Endodermal cell (in vitro differentiated cells): ENCODE measurements at places on chromosomes 4 and X.

DNA sequence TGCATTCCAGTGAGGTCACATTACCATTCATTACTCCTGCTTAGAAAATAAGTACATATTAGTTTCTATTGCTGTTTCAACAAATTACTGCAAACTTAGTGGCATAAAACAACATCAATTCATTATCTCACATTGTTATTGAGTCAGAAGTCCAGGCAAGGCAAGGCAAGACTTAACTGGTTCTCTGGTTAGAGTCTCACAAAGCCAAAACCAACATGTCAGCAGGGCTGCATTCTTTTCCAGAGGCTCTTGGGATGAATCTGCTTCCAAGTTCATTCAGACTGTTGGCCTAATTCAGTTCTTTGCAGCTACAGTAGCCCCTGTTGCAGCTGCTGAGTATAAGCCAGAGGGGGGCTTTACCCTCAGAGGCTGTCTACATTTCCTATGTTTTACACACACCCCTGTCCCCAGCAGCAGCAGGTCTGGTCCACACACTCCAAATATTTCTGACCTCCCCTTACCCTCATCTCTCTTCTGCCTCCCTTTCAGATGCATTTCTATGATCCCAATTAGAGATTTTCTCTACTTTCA, 892.1 kb upstream of the EPHA5 start:
- DNase-seq: no peak

DNA sequence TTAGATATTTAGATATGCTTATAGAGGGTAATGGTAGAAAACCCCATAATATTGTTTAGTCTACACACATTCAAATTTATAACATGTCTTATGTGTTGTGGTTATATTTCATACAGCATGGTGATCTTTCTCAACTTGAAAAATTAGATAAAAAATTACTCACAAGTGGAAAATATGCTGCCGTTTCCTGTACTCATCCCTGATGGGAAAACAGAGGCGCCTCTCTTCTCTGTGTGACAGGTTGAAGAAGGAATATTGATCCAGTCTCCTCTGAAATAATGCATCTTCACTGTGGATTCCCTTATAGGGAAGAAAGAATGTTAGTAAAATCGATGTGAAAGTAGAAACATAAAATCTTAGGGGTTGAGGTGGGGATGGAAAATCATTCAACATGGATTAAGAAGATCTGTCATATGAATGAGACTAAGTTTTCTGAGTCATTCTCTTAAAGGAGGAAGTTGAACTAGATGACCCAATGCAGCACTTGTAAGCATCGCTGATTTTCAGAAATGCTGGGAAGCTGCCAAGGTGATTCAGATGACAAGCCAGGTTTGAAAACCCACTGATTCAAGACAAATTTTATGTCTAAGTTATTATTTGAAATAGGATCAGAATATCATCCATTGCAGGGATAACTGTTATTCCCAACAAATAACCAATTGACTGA, 70.7 kb downstream of the ANKRD50 start:
- DNase-seq: no peak

GRCh38 chr4:152709675-152710438, 30.1 kb upstream of the TMEM154 start:
- DNase-seq: peak; percentile 92

GRCh38 chr4:114827651-114828050, 229.0 kb downstream of the UGT8 start:
- DNase-seq: no peak

DNA sequence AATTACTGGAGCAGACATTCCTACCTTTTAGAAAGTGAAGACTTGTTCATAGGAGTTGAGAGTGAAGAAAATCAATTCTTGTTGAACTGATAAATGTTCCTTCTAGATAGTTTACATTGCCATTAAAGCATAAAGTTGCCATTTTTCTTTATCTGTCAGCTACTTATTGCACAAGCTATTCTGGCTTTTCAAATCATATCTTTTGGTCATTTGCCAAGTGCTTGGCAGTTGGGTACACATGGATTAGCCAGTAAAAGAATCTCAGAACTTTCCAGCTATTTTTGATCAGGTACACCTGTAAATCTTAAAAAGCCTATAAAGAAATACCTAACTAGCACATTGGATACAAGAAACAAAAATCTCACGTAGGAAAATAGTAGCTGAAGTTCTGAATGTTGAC, 56.4 kb upstream of the PNPLA4 start:
- no peak for DNase-seq

GRCh38 chr4:183863155-183863825, 41.8 kb upstream of the STOX2 start:
- no peak for DNase-seq

DNA sequence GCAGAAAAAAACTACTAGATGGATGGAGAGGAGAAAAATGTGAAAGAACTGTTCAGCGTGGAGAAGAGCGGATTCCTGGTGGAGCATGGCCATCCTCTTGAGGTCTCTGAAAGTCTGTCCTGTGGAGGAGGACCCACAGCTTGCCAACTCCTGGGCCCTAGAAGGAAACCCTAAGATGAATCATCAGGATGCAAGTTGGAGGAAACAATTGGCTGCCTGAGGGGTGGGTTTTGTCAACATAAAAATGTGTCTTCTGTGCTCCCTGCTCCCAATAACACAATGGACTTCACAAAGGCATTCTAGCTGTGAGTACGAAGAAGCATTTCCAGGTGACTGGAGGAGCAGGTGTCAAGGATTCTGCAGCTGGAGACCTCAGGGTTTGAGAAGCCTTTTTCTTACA, 37.2 kb downstream of the CNGA2 start:
- DNase-seq: no peak

- no peak for DNase-seq
Observed at GRCh38 chrX:134673123-134673522, 14.9 kb upstream of the PLAC1 start.

GRCh38 chrX:38205039-38205438, 15.6 kb downstream of the SRPX start:
- no peak for DNase-seq

GRCh38 chr4:5941601-5942000, 48.7 kb upstream of the CRMP1 start:
- DNase-seq: peak; percentile 31

DNA sequence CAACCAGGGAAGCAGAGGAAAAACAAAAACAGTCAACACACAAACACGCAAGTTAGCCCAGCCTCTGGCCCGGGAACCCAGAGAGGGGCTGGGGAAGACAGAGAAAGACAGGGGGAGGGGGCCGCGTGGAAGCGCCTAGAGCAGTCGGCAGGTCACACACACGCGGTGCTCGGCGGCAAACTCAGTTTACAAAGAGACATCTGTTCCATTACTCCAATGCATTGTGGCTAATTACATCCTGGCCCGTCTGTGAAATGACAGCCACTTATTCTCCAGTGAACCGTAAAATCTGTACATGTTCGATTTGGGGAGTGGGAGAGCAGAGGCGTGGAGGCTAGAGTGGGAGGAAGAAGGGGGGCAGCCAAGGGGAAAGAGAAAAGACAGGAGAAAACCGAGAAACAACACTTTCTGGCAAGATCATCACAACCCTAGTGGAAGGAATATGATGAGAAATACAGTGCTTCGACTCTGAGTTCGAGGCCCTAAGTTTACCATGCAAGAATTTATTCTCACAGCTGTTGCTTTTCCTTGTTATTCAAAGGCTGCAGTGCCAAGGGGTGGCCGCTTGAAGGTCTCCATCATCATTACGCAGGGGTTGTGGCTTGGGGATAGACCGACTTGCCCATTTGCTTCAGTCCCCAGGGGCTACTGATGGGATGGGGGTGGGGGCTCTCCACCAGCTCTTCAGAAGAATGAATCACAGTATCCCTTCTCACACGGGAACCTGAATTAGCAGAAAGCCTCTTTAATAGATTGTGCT, 167.7 kb downstream of the MGST2 start:
- no peak for DNase-seq

DNA sequence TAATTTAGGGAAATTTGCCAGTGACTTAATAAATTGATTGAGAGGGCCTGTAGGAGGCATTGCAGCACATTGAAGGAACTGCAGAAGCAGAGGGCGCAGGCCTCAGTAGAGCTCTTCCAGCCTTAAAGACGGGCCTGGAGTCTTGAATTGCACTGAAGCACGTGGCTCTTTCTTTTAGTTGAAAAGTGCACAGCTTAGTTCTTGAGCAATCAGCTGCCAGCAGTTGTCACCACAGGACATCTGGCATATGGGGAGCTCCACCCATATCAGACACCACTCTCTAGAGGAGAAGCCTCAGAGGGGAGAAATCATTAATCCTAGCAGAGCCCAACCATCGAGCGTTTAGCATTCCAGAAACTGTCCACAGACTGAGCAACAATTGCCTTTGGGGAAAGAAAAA, 16.0 kb upstream of the FGF16 start:
- no peak for DNase-seq

DNA sequence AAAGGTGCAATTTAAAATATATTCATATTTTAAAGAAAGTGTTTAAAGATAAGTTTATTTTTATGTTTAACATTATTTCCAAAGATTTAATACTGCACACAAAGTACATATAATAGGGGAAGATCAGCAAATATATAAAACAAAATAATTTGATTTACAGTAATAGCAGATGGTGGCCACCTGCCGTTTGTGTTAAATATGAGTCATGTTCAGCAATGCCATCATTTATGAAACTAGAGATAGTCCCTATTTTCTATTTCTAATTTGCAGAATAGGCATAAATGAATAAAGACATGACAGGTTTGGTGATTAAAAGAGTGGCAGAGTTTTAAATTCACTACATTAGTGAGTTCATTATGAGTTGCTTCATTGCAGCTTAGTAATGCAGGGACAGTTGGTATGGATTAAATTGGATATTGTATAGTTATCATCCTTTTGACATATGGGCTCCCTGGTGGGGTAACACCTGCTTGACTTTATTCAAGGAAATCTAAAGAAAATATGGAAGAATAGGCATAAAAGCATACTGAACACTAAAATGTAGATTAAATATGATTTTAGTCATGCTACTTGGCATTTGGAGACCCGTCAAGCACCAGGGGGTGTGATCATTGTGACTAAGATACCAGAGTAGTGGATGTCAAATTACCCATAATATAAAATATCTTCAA, 78.8 kb upstream of the BANK1 start:
- no peak for DNase-seq

DNA sequence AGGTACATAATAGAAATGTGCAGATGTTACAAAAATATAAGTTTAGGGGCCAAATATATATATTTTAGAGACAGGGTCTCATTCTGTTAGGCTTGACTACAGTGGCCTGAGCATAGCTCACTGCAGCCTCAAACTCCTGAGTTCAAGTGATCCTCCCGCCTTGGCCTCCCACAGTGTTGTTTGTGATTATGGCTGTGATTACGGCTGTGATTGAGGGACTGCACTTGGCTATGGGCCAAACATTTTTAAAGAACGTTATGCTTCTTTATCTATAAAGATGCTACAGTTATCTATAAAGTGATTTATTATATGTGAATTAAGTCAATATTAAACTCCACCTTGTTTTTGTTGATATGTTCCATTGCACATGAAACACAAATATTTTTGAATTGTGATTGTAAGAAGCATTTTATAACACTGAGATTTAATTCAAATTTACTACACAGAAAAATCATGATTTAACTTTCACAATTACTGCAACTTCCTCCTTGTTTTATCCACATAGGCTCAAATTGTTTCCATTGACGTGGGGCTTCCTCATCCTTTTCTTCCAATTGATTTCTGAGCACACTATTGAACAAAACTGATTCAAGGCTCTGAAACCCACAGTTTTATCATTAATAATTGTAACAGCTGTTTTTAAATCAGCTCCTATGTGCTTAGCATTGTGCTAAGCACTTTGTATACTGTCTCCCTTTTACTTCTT, 68.4 kb upstream of the BMPR1B start:
- DNase-seq: no peak

- DNase-seq: no peak
Observed at GRCh38 chr4:186027405-186027804, 41.6 kb upstream of the TLR3 start.

DNA sequence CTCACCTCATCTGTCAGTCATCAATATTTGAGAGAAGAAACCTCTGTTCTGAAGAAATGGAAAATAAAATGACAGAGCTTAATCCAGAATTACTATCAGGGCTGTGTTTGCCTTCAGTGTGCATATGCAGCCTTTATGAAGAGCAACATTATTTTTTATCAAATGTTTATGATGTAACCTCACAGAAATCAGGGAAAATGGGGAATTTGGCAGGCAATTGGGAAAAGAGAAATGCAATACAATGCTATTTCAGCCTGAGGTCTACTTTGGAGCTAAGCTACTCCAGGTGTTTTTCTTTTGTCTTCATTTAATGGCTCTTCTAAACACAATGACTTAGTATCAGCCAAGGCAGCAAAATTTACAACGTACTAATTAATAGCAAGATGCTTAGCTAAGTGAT, 241.1 kb upstream of the TET2 start:
- DNase-seq: no peak

DNA sequence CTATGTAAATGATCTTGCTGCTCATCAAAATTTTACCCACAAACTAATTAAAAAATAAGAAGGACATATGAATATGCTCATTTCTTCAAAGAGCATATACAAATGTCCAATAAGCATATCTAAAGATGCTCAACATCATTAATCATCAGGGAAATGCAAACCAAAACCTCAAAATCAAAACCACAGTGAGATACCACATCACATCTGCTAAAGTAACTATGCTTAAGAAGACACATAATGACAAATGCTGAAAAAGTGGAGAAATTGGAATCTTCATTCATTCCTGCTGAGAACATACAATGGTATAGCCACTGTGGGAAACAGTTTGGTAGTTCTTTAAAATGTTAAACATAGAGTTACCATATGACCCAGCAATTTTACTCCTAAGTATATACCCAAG, 81.9 kb downstream of the AFF2 start:
- DNase-seq: no peak

- no peak for DNase-seq
Observed at GRCh38 chrX:15496824-15497223, 3.7 kb upstream of the PIR start.

DNA sequence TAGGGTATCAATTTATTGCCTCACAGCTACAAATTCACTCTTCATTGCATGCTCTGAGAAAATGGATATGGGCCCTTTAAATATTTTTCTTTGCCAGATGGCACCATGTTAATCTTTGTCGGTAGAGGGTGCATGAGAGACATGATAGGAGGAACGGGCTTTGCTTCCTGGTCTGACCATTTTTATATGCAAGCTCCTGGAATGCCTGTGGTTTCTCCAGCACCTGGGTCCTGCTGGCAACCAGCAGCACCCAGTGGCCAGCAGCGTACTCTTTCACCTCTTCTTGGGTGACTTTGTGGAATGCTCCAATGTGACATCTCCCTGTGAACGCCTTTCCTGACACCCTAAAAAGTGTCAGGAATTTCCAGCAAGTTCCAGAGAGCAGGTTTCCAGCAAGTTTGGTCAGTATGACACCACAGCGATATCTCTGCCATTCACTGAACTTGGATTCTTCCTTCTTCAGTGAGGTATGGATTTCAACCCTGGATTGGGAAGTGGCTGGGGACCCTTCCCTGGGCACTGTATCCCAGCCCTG, 140.3 kb upstream of the PGRMC2 start:
- peak; percentile 55 for DNase-seq

- no peak for DNase-seq
Observed at GRCh38 chrX:45261005-45261404, 60.3 kb upstream of the DIPK2B start.
